Lung (tissue), 17 donors: ENCODE measurements at places on chromosomes 1 and 21. TPM values are rescaled to one million over a fixed set of nuclear protein-coding genes. Genes with fewer than 3 reads are reported as not detected.

DNA sequence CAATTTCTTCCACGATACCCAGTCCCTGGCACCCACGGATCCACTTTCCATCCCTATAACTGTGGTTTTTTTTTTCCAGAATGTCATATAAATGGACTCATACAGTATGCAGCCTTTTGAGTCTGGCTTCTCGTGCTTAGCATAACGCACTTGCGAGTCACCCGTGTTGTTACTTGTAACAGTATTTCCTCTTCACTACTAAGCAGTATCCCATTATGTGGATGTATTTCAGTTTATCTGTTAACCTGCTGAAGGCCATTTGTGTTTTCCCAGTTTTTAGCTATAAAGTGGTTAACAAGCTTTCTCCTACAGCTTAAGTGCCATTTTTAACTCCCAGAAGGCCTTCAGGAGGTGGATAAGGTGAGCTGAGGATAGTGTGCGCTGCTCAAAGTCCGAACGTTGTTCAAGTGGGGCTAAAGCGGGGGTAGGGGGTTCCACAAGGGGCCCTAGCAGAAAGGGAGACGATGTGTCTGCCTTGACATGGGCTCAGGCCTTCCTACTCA, 829 bp downstream of the ADAR start:
- no peak for DNase-seq
- H3K27me3 ChIP-seq = no peaks in the 10 kb centered on the region
- peak overlapping the region; percentile 96 for H3K27ac ChIP-seq

- no peak for DNase-seq
- H3K4me1 ChIP-seq = no peaks in the 10 kb centered on the region
- H3K4me3 ChIP-seq = no peak overlapping the region
- H3K27ac ChIP-seq = no peak overlapping the region
- no peaks in the 10 kb centered on the region for H3K27me3 ChIP-seq
- H3K36me3 ChIP-seq = no peaks in the 10 kb centered on the region
Observed at GRCh38 chr21:36640174-36640720, 58.7 kb upstream of the SIM2 start.

GRCh38 chr1:1779691-1780597, 1.7 kb upstream of the NADK start:
- H3K36me3 ChIP-seq = no peaks in the 10 kb centered on the region
- no peaks in the 10 kb centered on the region for H3K27me3 ChIP-seq
- no peak for DNase-seq
- H3K4me3 ChIP-seq = no peak overlapping the region
- no peak overlapping the region for H3K27ac ChIP-seq
- H3K4me1 ChIP-seq = peaks cover 15% of the 10 kb centered on the region

DNA sequence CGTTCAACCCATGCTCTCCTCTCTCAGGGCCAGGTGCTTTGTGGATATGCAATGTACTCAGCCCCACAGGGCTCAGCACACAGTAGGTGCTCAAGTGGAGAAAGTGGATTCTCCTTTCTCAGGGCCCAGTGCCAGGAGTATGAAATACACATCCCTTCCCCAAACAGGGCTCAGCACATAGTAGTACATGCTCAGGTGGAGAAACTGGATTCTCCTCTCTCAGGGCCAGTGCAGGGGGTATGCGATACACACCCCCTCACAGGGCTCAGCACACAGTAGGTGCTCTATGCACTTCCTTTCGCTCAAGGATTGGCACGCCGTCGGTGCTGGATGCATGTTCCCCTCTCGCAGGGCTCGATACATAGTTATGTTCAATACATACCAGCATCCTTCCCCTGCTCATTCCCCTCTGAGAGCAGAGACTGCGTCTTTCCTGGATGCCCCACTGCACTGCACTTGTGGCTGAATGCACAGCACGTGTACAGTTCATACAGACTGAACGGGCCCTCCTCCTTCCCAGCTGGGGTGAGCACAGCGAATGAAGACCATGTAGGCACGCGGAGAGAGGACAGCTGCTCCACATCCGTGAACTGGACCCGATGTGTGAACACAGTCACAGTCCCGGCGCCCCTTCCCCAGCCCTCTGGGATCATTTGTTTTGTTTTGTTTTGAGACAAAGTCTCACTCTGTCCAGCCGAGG, 16.6 kb upstream of the DISP3 start:
- H3K27ac ChIP-seq = no peak overlapping the region
- peaks cover 3% of the 10 kb centered on the region for H3K27me3 ChIP-seq
- DNase-seq = no peak
- no peaks in the 10 kb centered on the region for H3K36me3 ChIP-seq

DNA sequence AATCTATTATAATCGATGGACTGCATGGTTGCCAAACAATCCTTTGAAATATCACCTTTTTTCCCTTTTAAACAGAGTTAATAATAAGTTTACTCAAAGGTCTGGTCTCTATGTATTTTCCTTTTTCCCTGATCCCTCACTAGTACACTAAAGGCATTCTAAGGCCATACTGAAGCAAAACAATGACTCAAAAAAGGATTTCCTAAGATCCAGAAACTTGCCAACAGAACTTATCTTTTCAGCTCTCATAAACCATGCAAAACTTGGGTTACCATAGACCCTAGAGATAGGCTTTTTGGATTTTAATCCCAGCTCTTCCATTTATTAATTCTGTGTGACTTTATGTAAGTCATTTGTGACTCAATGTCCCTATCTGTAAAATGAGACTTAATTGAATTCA, 77.1 kb downstream of the IFI44 start:
- H3K4me3 ChIP-seq = no peak overlapping the region
- H3K4me1 ChIP-seq = no peaks in the 10 kb centered on the region
- no peaks in the 10 kb centered on the region for H3K27me3 ChIP-seq

- no peaks in the 10 kb centered on the region for H3K27me3 ChIP-seq
- H3K36me3 ChIP-seq = no peaks in the 10 kb centered on the region
- peak; percentile 70 for DNase-seq
- peak overlapping the region; percentile 34 for H3K27ac ChIP-seq
Observed at GRCh38 chr1:116498789-116499628, 71.8 kb downstream of the CD58 start.

The MEX3A gene
- 8.1 TPM for total RNA-seq

- no peaks in the 10 kb centered on the region for H3K27me3 ChIP-seq
- DNase-seq = no peak
- no peaks in the 10 kb centered on the region for H3K36me3 ChIP-seq
Observed at GRCh38 chr1:230875370-230875769, 7.0 kb upstream of the C1orf198 start.

The TNFRSF18 gene
- 2.7 TPM for total RNA-seq

DNA sequence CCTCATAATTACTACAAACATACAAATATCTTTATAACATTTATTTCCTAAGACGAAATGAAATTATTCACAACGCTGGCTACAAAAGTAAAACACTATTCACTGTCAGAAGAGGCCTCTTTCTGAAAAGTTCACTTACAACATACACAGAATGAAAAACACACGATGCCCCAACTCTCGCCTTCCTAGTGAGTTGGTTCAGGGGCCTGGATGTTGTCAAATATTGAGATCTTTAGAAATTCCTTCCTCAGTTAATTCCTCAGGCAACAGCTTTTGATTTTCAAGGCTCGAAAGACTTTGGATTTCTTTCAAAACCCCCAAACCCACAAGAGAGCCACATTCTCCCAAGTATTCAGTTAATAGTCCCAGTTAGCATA, 14.2 kb upstream of the KCNE1 start:
- H3K4me3 ChIP-seq = no peak overlapping the region
- peak; percentile 74 for DNase-seq
- H3K27ac ChIP-seq = peak overlapping the region; percentile 96
- no peaks in the 10 kb centered on the region for H3K27me3 ChIP-seq
- H3K36me3 ChIP-seq = no peaks in the 10 kb centered on the region
- peaks cover 30% of the 10 kb centered on the region for H3K4me1 ChIP-seq

DNA sequence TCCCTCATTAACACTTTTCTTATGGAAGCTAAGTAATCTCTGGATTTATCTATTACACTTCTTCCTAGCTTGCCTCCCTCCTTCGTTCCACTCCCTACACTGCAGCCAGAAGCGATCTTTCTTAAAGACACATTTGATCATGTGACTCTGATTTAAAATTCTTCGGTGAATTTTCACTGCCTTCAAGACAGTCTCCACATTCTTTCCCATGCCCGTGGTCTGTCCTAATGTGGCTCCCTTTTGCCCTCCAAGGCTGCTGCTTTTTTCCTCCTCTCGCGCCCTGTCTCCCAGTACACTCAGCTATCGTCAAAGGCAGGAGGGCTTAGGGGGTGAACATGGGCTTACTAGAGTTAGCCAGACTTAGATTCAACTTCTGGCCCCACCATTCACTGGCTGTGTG, 64.4 kb downstream of the SDCCAG8 start:
- no peak for DNase-seq
- H3K27me3 ChIP-seq = no peaks in the 10 kb centered on the region
- H3K4me1 ChIP-seq = no peaks in the 10 kb centered on the region
- H3K27ac ChIP-seq = no peak overlapping the region

DNA sequence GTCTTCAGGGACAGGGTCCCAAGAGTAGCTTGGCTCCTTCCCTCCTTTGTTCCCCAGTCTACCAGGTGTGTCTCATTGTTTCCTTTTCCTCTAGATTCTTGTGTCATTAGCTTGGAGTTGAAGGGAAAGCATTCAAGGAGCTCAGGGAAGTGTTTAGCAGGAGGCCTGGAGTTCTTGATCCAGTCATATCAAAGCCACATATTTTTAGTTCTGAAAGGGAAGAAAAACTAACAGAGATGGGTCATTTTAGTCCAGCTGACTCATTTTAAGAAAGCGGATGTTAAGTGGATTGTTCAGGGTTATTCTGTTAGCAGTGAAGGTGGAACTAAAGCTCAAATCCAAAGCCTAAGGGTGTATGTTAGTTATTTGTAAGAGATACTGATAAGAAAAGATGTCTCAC, 721 bp downstream of the C1orf54 start:
- H3K27me3 ChIP-seq = no peaks in the 10 kb centered on the region
- no peak overlapping the region for H3K27ac ChIP-seq
- no peaks in the 10 kb centered on the region for H3K36me3 ChIP-seq

The FAM72D gene
- 0.52 TPM for total RNA-seq

DNA sequence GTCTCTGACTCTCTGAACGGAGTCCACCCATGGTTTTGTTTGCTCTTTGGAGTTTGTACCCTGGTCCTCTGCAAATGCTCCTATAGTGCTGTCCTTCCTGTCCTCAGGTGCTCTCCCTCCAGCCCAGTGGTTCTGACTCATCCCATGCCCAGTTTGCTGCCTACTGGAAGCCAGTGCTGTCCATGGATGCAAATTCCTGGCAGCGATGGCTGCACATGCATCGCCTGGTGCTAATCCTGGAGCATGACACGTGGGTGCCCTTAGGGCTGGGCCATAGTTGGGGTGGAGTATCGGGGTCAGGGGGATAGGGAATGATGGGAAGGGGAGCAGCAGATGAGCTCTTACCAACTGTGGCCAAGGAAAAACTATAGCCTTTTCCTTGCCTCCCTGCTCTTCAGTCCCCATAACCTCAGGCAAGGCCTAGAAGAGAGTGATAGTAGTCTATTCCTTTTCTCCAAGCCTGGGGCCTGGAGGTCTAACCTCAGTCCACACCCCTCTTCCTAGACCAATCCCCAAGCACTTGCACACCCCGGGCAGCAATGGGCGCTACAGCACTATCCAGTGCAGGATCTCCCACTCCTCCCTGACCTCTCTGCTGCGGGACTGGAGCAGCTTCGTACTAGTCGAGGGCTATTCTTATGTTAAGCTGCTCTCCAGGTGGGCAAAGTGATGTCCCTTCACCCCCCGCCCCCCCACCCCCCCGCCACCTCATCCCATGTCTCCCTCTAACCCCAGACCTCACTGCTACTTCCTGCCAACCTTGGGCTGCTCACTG, 31.6 kb downstream of the HYI start:
- H3K36me3 ChIP-seq = peaks cover 80% of the 10 kb centered on the region
- no peaks in the 10 kb centered on the region for H3K27me3 ChIP-seq
- H3K27ac ChIP-seq = no peak overlapping the region
- no peak overlapping the region for H3K4me3 ChIP-seq

DNA sequence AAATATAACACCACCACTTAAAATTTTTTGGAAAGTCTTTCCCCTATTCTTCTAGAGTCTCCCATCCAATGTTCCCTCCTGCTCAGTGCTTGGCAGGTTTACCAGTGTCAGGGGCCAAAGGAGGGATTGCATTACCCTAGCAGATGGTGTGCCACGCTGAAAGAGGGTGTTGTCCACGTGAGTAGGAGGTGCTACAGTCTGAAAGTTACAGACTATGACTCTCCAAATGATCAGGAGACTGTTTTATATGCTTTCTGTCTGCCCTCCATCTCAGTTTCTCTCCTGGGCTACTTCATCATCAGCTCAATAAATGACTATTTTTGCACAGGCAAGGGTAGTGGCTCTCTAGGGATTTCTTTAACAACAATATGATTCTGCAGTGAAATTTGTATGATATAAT, 31.3 kb upstream of the ANGPTL7 start:
- H3K27ac ChIP-seq = no peak overlapping the region
- no peaks in the 10 kb centered on the region for H3K27me3 ChIP-seq
- DNase-seq = no peak
- H3K36me3 ChIP-seq = peaks cover 12% of the 10 kb centered on the region
- no peak overlapping the region for H3K4me3 ChIP-seq

The FBLIM1 gene
- 55.0 TPM for total RNA-seq
